Left renal cortex interstitium (tissue), 4 donors: ENCODE measurements at places on chromosomes 6 and 20. TPM values are rescaled to one million over a fixed set of nuclear protein-coding genes. Genes with fewer than 3 reads are reported as not detected.

RGS17 gene
- polyA plus RNA-seq = 3.2 TPM

NMBR gene
- polyA plus RNA-seq = 0.44 TPM

DNA sequence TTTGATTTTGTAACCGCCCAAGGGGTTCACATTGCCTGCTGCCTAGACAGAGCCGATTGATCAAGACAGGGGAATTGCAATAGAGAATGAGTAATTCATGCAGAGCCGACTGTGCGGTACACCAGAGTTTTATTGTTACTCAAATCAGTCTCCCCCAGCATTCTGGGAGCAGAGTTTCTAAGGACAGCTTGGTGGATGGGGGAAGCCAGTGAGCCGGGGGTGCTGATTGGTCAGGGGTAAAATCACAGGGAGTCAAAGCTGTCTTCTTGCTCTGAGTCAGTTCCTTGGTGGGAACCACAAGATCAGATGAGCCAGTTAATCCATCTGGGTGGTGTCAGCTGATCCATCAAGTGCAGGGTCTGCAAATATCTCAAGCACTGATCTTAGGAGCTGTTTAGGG, 60.0 kb upstream of the EZR start:
- DNase-seq = no peak

DNA sequence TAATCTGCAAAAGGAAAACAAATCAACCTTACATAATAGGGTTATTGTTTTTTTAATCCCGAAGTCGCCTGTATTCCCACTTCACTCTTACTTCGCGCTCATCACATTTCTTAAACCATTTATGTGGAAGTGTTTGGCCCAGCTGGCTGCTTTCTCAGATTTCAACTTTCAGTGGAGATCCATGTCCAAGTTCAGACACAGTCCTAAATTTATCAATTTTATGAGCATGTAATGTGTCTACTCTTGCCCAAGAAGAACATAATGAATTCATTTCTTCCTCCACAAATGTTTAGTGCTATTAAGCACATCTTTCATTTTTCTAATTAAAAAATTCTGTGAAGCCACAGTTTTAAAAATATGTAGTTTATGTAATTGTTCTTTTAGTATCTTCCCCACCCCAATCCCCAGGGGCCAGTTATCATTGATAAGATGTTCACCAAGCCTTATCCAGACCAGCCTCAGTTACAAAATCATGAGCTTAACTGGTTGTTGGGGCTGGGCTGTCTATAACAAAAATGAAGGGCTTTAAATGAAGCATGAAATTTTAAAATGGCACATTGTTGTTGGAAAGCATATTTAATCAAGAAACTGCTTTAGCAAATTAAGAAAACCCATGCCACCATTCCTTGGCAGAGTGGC, 151.7 kb downstream of the UST start:
- DNase-seq = peak; percentile 48

DNA sequence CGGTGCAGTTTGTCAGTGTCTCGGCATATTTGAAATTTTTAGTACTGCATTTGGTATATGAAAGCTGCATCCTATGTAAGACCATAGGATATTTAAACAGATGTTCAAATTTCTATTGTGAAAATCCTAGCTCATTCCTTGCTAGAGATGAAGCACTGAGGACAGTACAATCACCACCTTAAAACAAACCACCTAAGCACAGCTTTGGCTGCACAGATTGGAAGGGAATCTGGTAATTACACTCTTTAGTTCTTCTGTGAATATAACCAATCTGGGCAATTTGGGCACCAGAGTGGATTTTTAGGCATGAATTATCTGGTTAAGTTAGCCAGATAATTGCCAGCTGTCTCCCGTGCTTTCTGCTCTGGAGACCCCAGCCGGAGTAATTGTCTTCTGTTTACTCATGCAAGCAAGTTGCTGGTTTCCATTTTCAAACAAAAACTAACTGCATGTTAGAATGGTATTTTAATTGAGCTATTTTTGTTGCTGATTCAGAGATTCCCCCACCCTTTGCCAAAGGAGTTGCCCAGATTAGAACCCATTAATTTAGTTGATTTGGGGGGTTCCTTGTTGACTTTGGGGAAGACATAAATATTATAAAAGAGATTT, 36.9 kb downstream of the E2F3 start:
- no peak for DNase-seq

- no peak for DNase-seq
Observed at GRCh38 chr20:9028419-9028818, 40.5 kb upstream of the PLCB4 start.

GRCh38 chr20:25225642-25226432, 22.0 kb upstream of the PYGB start:
- no peak for DNase-seq

SRPK1 gene
- polyA plus RNA-seq = 43.3 TPM

- DNase-seq = no peak
Observed at GRCh38 chr6:90249458-90249857, 47.2 kb downstream of the BACH2 start.

MATN4 gene
- 0.21 TPM for polyA plus RNA-seq

- no peak for DNase-seq
Observed at GRCh38 chr6:70843328-70843918, 113.4 kb downstream of the B3GAT2 start.

ZNF831 gene
- 0.10 TPM for polyA plus RNA-seq

DNA sequence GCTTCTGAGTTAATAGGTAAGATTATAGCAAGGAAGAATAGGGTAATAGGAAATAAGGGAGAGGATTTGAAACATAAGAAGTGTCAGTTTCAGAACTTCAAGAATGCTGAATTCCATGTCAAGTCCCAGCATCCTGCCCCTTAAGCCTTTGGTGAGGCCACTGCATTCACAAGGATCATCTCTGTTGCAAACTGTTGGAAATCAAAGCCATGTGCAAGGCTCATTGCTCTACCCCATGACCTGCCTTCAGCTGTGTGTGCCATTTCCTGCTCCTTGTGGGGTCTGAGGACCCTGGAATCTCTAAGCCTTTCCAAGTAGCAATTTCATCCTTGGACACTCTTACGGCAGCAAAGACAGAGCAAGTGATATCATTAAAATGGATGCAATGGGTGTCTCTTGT, 203.0 kb downstream of the CDC5L start:
- no peak for DNase-seq

- no peak for DNase-seq
Observed at GRCh38 chr6:91281901-91282300, 695.0 kb upstream of the MAP3K7 start.

TAGAP gene
- polyA plus RNA-seq = 0.72 TPM

- no peak for DNase-seq
Observed at GRCh38 chr6:49038294-49038822, 424.7 kb downstream of the MMUT start.

ZGPAT gene
- polyA plus RNA-seq = 27.6 TPM

GRCh38 chr6:125257351-125257750, 44.4 kb downstream of the HDDC2 start:
- no peak for DNase-seq

STX11 gene
- 1.2 TPM for polyA plus RNA-seq

DNA sequence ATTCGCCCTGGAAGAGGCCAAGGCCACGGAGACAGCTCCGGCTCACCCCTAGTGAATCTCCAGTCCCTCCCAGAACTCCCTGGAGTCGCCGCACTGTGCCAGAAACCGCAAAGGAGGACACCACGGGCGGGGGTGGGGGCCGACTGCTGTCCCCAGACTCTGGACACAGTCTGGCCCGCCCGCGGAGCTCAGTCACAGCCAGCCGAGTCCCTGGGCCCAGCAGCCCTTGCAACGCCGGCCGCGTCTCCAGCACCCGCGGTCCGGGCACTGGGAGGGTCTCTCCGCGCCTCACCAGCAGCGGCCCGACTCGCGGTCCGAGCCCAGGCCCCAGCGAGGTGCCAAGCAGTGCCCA, 518 bp downstream of the PEX6 start:
- DNase-seq = no peak

ZBP1 gene
- not detected for polyA plus RNA-seq

DNA sequence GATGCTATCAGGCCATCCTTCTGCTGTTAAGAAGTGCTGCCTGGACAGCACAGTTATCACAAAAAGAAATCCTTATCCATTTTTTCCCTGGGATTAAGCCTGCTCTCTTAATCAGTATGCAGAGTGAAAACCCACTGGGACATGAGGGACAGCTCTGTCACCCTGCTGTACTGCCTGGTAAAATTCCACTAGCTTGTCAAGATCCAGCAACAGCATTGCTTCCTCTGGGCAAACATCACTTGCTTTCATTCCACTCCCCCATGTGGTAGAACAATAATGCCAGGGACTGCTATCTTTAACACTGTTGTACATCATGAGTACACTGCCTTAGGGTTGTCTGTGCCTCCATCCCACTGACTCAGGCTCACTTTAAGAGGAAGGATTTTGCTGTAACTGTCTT, 331.3 kb downstream of the KIF16B start:
- no peak for DNase-seq

DEFB113 gene
- polyA plus RNA-seq = not detected

- no peak for DNase-seq
Observed at GRCh38 chr6:89828988-89829471, 650 bp upstream of the CASP8AP2 start.

ADGRF5 gene
- polyA plus RNA-seq = 34.2 TPM

- DNase-seq = no peak
Observed at GRCh38 chr6:41716516-41717391, 18.7 kb downstream of the TFEB start.

BEND3 gene
- 9.3 TPM for polyA plus RNA-seq

DNA sequence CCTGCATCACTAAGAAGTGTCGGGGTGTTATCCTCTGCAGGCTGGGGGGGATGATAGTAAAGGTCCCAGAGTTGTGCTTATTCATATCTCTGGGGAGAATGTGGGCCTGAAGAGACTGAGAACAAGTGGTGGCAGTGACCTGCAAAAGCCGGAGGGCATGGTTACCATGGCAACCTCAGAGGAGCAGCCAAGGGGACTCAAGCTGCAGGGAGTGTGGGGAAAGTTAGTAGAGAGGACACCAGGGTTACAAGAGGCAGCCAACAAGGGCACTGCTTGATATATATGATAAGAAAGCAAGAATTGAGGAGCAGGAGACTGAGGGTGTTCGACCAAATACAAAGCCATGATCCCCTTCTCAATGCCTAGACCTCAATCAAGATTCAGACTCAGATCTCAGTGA, 46.1 kb downstream of the HLA-F start:
- no peak for DNase-seq

DNA sequence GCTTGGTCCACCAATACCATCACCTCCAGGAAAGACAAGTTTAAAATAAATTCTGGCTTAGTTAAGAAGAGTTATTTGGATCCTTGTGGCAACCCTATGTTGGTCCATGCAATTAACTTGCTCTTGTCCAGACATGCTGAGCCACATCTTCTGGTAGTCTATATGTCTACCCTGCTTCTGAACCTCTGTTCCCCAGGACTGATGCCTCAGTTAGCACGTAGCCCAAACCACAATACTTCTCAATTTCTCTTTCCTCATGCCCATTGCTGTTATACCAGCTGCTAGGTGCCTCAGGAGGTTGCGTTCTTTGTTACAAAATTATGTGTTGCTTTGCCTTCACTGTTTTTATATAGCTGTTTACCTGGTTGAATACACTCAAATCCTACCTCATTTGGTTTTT, 116.4 kb upstream of the KCNQ5 start:
- DNase-seq = no peak

GRCh38 chr20:8790442-8791074, 278.3 kb upstream of the PLCB4 start:
- DNase-seq = no peak

- DNase-seq = no peak
Observed at GRCh38 chr6:41939848-41940758, 1.5 kb downstream of the CCND3 start.

FAXC gene
- polyA plus RNA-seq = 5.9 TPM

- no peak for DNase-seq
Observed at GRCh38 chr6:134551245-134551960, 233.5 kb upstream of the SGK1 start.

- DNase-seq = no peak
Observed at GRCh38 chr20:56249244-56249955, 868 bp downstream of the MC3R start.

DNA sequence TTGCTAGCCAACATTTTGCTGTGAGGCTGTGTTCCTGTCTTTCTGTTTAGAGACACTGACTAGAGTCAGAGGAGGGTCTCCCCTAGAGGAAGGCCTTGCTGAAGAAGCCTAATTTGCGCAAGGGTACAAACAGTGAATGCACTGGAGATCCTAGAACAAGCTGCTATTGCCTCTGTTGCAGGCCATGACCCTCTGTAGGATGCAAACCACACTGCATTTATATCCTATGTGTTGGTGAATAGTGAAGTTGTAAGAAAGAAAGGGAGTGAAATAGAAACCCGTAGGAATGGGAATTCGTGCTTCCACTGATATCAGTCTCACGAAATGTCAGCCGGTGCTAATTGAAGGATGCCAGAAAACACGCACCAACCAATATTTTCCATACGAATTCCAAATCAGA, 88.2 kb downstream of the GJA1 start:
- DNase-seq = no peak

DNA sequence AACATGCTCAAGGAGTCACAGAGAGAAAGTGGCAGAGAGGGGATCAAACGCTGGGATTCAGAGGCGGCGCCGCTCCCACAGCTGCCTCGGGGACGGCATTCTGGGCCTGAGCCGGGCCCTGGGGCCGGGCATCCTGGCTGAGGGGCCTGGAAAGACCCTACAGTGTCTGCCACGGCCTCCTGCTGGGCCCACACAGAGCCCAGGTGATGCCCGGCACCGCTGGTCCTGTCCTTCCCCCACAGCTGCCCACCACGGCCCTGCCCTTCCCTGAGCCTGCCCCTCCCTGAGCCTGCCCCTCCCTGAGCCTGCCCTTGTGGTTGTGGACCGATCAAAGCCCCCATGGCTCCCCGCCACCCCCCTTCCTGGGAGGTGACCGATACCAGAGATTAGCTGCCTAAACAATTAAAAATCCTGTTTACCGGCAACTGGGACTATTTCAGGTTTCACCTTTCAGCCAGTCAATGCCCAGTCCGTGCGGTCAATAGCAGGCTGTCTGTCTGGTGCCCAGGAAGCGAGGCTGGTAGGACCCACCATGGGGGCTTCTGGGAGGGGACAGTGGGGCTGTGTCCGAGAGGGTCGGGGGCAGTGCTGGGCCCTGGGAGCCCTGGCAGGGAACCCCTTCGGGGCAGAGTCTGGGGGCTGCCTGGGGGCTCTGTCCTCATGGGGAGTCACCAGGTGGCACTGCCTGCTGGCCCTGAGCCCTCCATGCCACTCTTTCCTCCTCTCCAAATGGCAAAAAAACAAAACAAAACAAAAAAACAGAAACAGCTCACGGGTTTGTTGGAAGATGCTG, 55.4 kb upstream of the GATA5 start:
- DNase-seq = no peak

SLC35F1 gene
- 3.5 TPM for polyA plus RNA-seq

DNA sequence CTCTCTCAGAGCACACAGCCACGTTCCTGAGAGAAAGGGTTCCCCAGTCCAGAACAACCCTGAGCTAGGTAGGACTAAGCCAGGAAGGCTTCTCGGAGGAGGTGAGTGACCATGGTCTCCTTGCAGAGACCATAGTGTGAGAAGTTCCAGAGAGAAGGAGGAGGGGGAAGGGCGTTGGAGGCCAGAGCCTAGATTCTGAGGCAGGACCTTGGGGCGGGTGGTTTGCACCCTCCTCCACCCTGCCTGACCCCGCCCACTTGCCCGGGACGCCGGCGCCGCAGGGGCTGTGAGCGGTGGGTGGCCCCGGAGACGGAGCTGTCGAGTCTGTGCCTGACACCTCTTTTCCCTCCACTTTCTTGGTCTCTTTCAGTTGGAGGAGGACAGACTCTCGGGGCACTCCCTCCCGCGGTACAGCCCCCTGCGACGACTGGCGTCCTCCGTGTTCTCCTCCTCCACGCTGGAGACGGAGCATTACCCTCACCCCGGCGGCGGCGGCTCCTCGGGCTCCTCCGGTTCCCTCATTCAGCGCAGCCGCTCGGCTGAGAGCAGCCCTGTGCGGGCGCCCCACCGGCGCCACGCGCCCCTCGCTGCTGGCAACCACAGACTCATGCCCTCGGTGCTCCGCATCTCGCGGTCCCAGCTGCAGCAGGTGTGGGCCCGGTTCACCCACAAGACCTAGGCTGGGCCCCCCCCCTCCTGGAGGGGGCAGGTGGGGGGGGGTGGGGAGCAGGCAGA, 26.2 kb downstream of the TTBK1 start:
- no peak for DNase-seq

PI16 gene
- 4.2 TPM for polyA plus RNA-seq
